Activated naive CD8-positive, alpha-beta T cell treated with anti-CD3 and anti-CD28 coated beads for 36 hours (primary cell): ENCODE measurements at places on chromosomes 1 and 21.

GRCh38 chr1:70140894-70141293 is 64.5 kb downstream of the LRRC40 start:
- no peak overlapping the region for H3K4me3 ChIP-seq
- no peak for DNase-seq
- H3K4me1 ChIP-seq = no peaks in the 10 kb centered on the region
- no peak overlapping the region for H3K27ac ChIP-seq
- H3K36me3 ChIP-seq = no peaks in the 10 kb centered on the region

- peaks cover 17% of the 10 kb centered on the region for H3K4me1 ChIP-seq
- H3K27ac ChIP-seq = no peak overlapping the region
- H3K27me3 ChIP-seq = no peaks in the 10 kb centered on the region
- no peak overlapping the region for H3K4me3 ChIP-seq
These were observed 56.2 kb downstream of the PEX14 start for GRCh38 chr1:10530756-10531495.

- H3K36me3 ChIP-seq = peaks cover 2% of the 10 kb centered on the region
- H3K4me3 ChIP-seq = no peak overlapping the region
- no peaks in the 10 kb centered on the region for H3K4me1 ChIP-seq
- H3K27me3 ChIP-seq = no peaks in the 10 kb centered on the region
- DNase-seq = no peak
These were observed 236.9 kb upstream of the NRIP1 start for GRCh38 chr21:15301736-15302135.

GRCh38 chr1:219880765-219881457 is 47.4 kb downstream of the SLC30A10 start:
- H3K4me1 ChIP-seq = no peaks in the 10 kb centered on the region
- no peak overlapping the region for H3K4me3 ChIP-seq
- H3K27me3 ChIP-seq = peaks cover 17% of the 10 kb centered on the region
- H3K27ac ChIP-seq = no peak overlapping the region
- no peak for DNase-seq

DNA sequence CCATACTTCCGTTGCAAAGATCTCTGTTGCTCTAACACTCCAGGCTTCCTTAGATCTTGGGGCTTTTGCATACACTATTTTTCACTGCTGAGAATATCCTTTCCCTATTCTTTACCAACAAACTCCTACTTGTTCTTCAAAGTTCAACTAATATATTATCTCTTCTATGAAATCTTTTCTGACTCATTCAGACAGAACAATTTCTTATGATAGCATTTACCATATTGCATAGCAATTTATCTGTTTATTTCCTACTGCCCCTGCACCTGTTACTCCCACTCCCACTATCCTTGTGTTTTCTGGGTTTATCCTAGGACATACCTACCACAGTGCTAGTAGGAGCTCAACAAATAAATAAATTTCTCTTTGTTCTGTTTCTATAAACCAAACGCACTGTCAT is 11.0 kb downstream of the GADD45A start:
- H3K27me3 ChIP-seq = no peaks in the 10 kb centered on the region
- peaks cover 2% of the 10 kb centered on the region for H3K36me3 ChIP-seq
- DNase-seq = no peak
- no peak overlapping the region for H3K27ac ChIP-seq
- H3K4me1 ChIP-seq = peaks cover 17% of the 10 kb centered on the region
- H3K4me3 ChIP-seq = no peak overlapping the region

- peaks cover 14% of the 10 kb centered on the region for H3K27me3 ChIP-seq
- peaks cover 16% of the 10 kb centered on the region for H3K4me1 ChIP-seq
- H3K36me3 ChIP-seq = no peaks in the 10 kb centered on the region
These were observed 55.2 kb upstream of the PTGS2 start for GRCh38 chr1:186735463-186735862.

DNA sequence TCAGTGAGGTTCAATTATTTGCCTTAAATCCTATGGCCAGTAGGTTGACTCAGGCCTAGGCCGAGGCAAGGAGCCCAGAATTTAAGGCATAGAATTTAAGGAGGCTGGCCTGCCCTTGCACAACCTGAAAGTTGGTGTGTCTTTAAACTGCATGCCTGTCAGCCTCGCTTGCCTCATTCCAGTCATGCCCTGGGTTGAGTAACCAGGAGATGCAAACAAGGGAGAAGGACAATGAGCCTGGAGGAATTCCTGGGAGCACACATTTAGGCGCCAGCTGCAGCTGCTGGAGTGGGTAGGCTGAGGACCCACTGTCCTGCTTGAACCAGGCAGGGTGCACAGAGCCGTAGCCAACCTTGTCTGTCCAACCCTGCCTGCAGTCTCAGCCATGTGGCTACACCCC is 11.7 kb downstream of the CD2 start:
- peaks cover 7% of the 10 kb centered on the region for H3K27me3 ChIP-seq
- peaks cover 88% of the 10 kb centered on the region for H3K36me3 ChIP-seq
- H3K4me3 ChIP-seq = peak overlapping the region; percentile 78
- DNase-seq = no peak

GRCh38 chr1:40372658-40373322 is 737 bp upstream of the SMAP2 start:
- peaks cover 31% of the 10 kb centered on the region for H3K36me3 ChIP-seq
- H3K27me3 ChIP-seq = peaks cover 4% of the 10 kb centered on the region
- peaks cover 36% of the 10 kb centered on the region for H3K4me1 ChIP-seq

DNA sequence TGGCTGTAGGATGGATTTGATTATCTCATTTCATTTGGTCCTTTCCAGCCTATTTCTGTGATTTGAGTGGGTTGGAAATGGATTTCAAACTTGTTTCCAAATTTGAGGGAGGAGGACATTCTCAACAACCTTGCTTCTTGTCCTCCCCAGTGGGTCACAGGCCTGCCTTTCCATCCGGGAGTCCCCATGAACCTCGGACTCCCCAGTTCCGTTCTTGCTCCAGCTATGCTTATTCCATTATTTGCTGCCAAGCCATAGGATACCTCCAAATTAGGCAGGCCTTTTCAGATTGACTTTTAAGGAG is 97.8 kb downstream of the DUSP10 start:
- H3K4me1 ChIP-seq = peaks cover 3% of the 10 kb centered on the region
- H3K27ac ChIP-seq = no peak overlapping the region
- no peak for DNase-seq
- H3K36me3 ChIP-seq = no peaks in the 10 kb centered on the region

GRCh38 chr1:3660704-3661103 is 8.4 kb downstream of the TP73 start:
- DNase-seq = no peak
- H3K36me3 ChIP-seq = no peaks in the 10 kb centered on the region
- H3K27me3 ChIP-seq = peaks cover 37% of the 10 kb centered on the region

- H3K4me3 ChIP-seq = peak overlapping the region; percentile 70
- DNase-seq = peak; percentile 25
- H3K27ac ChIP-seq = peak overlapping the region; percentile 89
- H3K27me3 ChIP-seq = no peaks in the 10 kb centered on the region
- H3K36me3 ChIP-seq = peaks cover 49% of the 10 kb centered on the region
These were observed 8.7 kb upstream of the TTF2 start for GRCh38 chr1:117051224-117052064.

GRCh38 chr1:107976836-107977235 is 11.9 kb upstream of the VAV3 start:
- H3K27me3 ChIP-seq = no peaks in the 10 kb centered on the region
- no peaks in the 10 kb centered on the region for H3K36me3 ChIP-seq
- DNase-seq = no peak
- H3K4me1 ChIP-seq = peaks cover 4% of the 10 kb centered on the region
